Cardiac septum (tissue), 1 donor: ENCODE measurements at places on chromosomes 3 and 15. TPM values are rescaled to one million over a fixed set of nuclear protein-coding genes. Genes with fewer than 3 reads are reported as not detected.

RBMS3 gene
- total RNA-seq = 49.0 TPM

RARRES1 gene
- total RNA-seq = 9.1 TPM

ACTC1 gene
- total RNA-seq = 11,631 TPM

GUCA1C gene
- total RNA-seq = 0.81 TPM

OXTR gene
- 0.30 TPM for total RNA-seq
